Lower lobe of right lung (tissue), 2 donors: ENCODE measurements at places on chromosomes 7 and 10. TPM values are rescaled to one million over a fixed set of nuclear protein-coding genes. Genes with fewer than 3 reads are reported as not detected.

- no peaks in the 10 kb centered on the region for H3K4me1 ChIP-seq
- no peak overlapping the region for H3K4me3 ChIP-seq
- H3K27ac ChIP-seq: no peak overlapping the region
- H3K36me3 ChIP-seq: peaks cover 50% of the 10 kb centered on the region
- no peak for DNase-seq
Measured at GRCh38 chr10:26721561-26721960, 24.1 kb downstream of the PDSS1 start.

DNA sequence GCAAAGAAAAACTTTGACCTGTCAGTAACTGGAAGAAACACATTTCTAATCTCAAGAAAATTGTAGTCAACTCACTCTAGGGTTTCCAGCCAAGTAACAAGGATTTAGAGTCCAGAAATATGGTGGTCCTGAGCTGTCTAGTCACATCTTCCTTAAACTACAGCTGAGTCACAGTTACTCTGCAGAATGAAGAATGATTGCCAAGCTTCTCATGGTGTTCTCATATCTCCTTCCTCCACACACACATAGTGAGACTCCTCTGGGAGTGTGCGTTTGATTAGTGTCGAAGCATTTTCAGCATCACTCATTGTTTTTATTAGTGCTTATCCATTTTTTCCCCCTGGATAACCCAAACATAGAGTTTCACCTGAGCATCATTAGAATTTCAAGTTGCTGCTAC is 93.1 kb upstream of the CXCL12 start:
- H3K27me3 ChIP-seq: no peaks in the 10 kb centered on the region
- no peak for DNase-seq
- H3K4me1 ChIP-seq: no peaks in the 10 kb centered on the region

GRCh38 chr7:148230296-148230695 is 360.3 kb upstream of the C7orf33 start:
- DNase-seq: no peak
- H3K27ac ChIP-seq: no peak overlapping the region
- H3K27me3 ChIP-seq: no peaks in the 10 kb centered on the region
- H3K36me3 ChIP-seq: no peaks in the 10 kb centered on the region
- H3K4me3 ChIP-seq: no peak overlapping the region
- no peaks in the 10 kb centered on the region for H3K4me1 ChIP-seq

- no peaks in the 10 kb centered on the region for H3K27me3 ChIP-seq
- no peak overlapping the region for H3K27ac ChIP-seq
- DNase-seq: no peak
- H3K4me1 ChIP-seq: no peaks in the 10 kb centered on the region
- H3K36me3 ChIP-seq: no peaks in the 10 kb centered on the region
- no peak overlapping the region for H3K4me3 ChIP-seq
Measured at GRCh38 chr7:44530990-44531389, 10.1 kb downstream of the NPC1L1 start.

DNA sequence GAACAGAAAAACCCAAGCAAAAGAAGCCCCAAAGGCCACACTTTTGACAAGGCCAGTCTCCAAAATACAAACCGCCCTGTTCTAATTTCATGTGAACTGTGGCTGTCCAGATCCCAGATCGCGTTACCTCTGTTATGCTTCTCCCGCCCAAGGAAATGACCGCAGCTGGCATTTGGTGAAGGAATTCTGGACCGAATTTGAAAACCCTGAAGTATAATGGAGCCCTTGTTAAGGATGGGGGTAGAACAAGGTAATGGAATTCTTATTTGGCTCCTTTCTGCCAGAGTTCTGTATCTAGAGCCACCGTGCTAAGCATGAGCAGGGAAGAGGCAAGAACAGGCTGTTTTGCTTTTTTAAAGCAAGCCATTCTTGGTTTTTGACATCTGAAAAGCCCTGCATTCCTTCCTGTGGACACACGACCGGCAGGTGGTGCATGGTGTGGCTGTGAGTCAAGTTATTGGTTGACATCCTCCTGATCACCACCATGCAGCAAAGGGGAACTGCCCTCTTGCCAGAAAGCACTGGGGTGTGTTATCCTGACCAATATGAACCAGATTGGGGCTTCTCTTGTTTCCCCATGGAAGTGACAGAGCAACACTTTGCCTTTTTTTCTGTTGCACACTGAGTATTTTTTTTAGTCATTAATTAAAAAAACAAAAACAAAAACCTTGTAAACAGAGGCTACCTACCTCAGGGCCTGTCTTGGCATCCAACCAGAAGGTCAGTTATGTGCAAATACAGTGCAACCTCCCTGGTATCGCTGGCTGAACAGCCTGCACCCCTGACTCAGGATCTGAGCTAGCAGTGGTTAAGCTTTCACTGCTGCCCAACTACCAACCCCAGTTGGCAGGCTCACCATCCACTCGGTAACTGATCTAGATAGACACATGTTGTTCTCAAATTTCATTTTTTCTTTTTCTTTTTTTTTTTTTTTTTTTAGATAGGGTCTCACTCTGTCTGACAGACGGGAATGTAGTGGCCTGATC is 14.2 kb downstream of the UCMA start:
- H3K4me1 ChIP-seq: no peaks in the 10 kb centered on the region
- H3K4me3 ChIP-seq: no peak overlapping the region
- no peaks in the 10 kb centered on the region for H3K27me3 ChIP-seq
- H3K36me3 ChIP-seq: no peaks in the 10 kb centered on the region
- no peak overlapping the region for H3K27ac ChIP-seq

DNA sequence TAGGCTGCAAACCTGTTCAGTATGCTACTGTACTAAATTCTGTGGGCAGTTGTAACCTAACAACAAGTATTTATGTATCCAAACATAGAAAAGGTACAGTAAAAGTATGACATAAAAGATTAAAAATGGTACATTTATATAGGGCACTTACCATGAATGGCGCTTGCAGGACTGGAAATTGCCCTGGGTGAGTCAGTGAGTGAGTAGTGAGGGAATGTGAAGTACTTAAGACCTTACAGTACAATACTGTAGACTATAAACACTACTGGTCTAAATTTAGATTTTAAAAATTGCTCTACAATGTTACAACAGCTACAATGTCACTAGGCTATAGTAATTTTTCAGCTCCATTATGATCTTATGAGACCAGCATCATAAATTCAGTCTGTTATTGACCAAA is 146.0 kb upstream of the GNAI1 start:
- no peak overlapping the region for H3K27ac ChIP-seq
- DNase-seq: no peak
- H3K4me3 ChIP-seq: no peak overlapping the region
- no peaks in the 10 kb centered on the region for H3K36me3 ChIP-seq

DNA sequence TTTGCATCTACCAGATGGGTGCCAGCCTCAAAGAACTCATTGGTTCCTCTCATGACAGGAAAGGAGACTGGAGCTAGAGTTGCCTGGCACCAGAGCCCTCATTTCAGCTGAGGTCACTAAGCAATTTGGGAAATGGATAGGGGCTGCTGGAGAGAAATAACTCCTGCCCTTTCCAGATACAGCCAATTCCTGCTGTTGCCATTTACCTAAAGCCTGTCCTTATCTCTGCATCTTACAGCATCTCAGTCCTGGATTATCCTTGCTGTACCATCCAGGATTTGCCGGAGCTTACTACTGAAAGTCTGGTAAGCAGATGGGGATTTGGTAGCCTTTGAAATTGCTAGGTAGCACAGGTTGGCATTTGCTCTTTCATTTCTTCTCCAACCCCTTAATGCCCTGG is 31.9 kb upstream of the SMKR1 start:
- DNase-seq: no peak
- no peaks in the 10 kb centered on the region for H3K27me3 ChIP-seq
- no peaks in the 10 kb centered on the region for H3K4me1 ChIP-seq
- no peak overlapping the region for H3K27ac ChIP-seq
- no peak overlapping the region for H3K4me3 ChIP-seq

DNA sequence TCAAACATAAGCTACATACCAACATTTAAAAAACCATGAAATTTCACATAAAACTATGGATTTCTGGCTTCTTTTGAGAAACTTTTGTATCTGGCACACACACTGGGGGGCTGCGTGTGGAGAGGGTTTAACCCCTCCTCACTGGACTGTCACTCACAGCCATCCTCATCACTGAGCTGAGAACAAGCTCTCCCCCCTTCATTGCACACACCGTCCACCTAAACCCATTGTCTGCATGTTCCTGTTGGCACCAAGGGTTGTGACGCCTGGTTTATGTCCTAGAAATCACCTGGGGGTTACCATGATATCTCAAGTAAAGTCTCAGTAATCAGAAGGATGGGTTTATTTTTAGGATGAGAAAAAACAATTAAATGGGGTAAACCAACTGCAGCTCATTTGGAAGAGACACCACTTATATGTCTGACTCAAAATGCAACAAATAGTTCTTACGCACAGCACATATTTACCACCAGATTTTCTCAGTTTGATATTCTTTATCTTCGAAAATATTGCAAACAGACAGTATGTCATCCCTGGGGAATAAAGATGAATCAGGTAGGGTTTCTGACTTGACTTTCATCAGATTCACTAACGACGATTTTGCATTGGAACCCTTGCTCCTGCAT is 218.5 kb upstream of the KLF6 start:
- DNase-seq: no peak
- H3K27ac ChIP-seq: no peak overlapping the region
- no peaks in the 10 kb centered on the region for H3K27me3 ChIP-seq

DNA sequence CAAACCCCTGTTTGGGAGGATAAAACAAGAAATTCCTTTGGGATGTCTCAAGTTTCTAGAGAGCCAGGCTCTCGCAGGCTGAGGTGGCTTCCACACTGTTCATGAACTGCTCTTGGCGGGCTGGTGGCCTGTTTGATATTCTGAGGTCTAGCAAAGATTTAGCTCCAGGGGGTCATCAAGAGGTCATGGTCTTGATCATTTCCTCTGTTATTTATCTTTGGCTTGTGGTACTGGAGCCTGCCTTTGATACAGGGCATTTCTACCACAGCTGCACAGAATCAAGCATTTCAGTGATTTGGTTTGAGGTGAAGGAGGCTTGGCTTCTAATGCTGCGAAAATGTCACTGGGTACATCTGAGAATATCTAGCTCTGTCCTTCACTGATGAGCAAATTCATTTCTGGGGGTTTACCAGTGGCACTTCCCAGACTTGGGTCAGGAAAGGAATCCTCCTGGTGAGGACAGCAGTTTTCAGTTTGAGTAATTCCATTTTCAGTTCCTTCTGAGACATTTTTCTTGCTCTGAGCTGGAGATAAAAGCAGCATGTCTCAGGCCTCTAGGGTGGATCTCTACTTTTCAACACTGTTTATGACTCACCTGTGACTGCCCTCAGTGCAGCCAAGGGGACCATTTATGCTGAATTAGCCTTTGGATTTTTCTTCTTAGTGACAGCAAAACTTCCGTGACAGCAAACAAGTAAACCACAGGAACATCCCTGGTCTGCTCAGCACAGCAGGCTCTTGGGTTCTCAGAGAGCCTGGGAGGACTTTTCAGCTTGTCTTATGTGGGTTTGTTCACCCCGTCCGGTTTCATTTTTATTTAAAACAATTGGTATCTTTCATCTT is 312.0 kb downstream of the RNLS start:
- peak overlapping the region; percentile 40 for H3K27ac ChIP-seq
- H3K27me3 ChIP-seq: no peaks in the 10 kb centered on the region
- H3K36me3 ChIP-seq: no peaks in the 10 kb centered on the region
- peaks cover 27% of the 10 kb centered on the region for H3K4me1 ChIP-seq

DNA sequence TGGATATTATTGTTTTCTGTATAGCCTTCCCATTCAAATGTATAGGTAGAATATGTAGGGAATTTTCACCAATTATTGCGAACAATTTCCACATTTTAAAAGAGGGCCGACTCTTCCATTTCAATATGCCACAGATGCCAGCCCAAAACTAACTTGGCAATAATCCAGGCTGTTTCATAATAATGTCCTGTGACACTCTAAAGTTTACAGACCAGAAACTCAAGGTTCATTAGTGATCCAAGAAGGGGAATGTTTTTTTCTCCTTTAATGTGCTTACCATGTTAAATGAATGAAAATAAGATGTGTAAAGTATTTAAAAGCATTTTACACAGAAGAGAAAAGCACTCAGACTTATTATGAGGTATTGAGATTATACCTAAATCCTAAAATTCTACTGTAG is 63.0 kb upstream of the FAM3C start:
- H3K4me1 ChIP-seq: no peaks in the 10 kb centered on the region
- no peak overlapping the region for H3K4me3 ChIP-seq
- no peak for DNase-seq
- no peak overlapping the region for H3K27ac ChIP-seq
- H3K36me3 ChIP-seq: no peaks in the 10 kb centered on the region

DNA sequence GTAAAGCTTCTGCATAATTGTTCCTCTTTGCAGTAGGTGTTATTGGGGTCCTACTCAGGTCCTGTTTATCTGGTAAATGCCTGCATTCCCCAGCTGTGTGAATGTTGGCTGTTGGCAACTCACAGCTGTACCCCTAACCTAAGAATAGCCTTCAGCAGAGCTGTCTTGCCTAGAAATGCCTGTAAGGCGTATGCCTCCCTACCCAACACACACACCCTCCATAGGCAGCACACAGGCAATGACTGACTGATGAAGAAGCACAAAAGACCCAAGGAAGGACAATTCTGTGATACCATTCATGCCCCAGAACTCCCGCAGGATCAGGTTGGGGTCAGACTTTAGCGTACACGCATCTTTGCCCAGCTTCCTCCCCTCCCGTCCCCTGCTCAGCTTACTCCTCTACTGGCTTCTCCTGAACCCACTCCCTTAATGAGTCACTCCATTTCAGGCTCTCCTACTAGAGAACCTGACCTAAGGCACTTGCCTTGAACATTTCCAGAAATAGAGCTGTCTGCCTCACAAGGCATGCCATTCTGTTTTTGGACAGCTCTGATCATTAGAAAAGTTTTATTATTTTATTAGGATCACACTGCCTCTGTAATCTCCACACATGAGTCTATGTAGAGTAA is 99.2 kb upstream of the PIK3CG start:
- H3K36me3 ChIP-seq: no peaks in the 10 kb centered on the region
- H3K27me3 ChIP-seq: no peaks in the 10 kb centered on the region

DNA sequence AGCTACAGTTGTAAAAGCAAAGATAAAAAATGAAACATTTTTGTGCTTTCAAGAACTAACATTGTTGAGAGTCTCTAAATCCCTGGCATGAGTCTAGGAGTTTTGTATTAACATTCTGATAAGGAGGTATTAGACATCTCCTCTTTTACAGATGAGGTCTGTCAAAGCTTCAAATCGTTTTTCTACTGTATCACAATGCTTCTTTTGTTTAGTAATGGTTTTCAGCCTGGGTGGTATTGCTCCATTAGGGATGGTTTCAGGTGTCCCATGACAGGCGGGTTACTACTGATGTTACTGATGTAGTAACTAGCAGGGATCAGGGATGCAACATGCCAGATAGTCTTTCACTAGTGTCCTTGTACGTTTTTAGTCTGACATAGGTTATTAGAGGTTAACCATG is 27.4 kb downstream of the STAM start:
- no peak for DNase-seq
- no peak overlapping the region for H3K4me3 ChIP-seq
- no peak overlapping the region for H3K27ac ChIP-seq
- peaks cover 16% of the 10 kb centered on the region for H3K4me1 ChIP-seq
- no peaks in the 10 kb centered on the region for H3K36me3 ChIP-seq

CALHM2 gene
- total RNA-seq: 45.0 TPM

PAPOLB gene
- 0.24 TPM for total RNA-seq

UMAD1 gene
- total RNA-seq: 21.6 TPM

GPR26 gene
- not detected for total RNA-seq
